ENCODE measurements at places on chromosomes 7 and 10.
A peak's percentile ranks its signal among the peaks of the same experiment; 100 is the strongest.

DNA sequence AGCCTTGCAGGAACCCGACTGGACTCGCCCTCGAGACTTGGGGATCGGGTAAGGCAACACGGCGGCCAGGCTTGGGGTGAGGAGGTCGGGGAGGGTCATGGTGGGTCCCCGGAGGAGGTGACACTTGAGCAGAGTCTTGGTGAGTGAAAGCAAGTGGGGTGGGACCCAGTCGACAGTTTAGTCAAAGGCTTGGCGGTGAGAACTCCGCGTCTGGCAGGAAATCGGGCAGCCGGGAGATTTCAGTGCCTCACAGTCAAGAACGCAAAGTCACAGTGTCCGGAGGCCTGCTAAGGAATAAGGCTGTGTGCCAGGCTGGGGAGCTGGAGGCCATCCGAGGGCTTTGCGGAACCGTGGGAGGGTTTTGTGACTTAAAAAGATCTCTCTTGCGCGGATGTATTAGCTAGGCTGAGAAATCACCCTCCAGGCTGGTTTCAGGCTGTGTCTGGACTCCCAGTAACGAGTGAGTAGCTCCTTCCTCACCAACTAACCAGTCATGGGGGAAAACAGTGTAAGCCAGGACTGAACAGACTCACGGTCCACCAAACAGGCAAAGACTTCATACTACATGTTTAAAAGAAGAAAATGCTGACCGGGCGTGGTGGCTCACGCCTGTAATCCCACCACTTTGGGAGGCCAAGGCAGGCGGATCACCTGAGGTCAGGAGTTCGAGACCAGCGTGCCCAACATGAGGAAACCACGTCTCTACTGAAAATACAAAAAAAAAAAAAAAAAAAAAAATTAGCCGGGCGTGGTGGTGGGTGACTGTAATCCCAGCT lies 613 bp downstream of the AP5Z1 start:
- DNase-seq: peak; percentile 41

DNA sequence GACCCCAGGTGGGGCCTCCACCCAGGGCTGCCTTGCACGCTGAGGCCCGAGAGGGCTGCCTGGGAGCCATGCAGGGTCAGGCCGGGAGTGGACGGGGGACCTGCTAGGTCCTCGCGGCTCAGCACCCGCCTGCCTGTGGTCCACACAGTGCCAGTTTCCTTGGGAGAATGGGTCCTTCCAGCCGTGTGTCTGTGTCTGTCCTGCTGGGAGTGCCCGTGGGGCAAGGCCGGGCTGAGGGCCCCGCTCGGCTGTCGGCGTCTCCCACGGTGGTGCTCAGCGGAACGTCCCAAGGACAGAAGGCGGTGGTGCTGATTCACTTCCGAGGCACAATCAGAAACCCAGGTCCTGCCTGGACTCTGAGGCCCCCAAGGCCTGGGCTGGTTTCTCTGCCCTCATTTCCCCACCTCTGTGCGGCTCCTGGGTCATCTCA lies 23.2 kb upstream of the GTPBP4 start:
- DNase-seq: no peak

- DNase-seq: no peak
Measured at GRCh38 chr10:98168766-98169165, 34.3 kb downstream of the R3HCC1L start.

DNA sequence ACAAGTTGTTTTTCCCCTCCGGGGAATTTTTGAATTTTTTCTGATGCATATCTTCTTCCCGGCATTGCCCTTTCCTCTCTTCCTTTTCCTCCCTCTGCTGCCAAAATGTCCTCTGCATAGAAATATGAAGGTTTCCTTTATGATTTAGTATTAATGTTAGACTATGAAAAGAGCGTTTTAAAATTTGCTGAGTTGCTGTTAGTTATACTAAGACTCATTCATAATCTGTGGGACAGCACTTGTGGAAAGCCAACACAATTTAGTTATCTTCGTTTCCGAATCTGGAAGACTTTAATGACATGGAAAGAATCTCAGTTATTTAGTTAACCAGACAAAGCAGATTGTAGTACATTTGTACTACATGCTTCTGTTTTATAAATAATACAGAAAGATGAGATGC lies 25.0 kb downstream of the POU6F2 start:
- DNase-seq: no peak

- no peak for DNase-seq
Measured at GRCh38 chr10:59803714-59804113, 50.5 kb upstream of the MRLN start.

GRCh38 chr7:143487566-143487965 lies 9.9 kb downstream of the TAS2R41 start:
- no peak for DNase-seq

DNA sequence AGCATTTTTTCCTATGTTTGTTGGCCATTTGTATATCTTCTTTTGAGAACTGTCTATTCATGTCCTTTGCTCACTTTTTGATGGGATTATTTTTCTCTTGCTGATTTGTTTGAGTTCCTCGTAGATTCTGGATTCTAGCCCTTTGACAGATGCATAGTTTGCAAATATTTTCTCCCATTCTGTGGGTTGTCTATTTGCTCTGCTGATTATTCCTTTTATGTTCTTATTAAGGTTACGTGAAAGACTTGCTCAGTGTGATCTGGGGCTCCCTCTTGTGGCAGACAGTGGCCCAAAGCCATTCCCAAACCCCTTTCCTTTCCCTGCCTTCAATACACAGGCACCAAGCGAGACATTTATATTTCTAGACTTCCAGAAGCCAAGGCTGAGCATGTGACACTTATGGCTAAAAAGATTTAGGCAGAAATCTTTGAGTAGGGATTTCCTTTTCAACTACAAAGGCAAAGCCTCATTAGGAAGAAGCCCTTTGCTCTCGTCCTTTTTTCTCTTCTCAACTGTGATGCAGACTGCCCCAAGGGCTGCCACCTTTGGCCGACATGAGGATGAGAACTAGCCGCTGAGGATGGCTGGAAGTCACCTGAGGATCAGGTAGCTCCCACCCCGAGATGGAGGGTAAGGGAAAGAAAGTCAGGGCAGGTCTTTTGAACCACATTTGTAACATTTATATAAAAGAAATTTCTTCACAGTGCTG lies 23.6 kb downstream of the ST8SIA6 start:
- DNase-seq: peak; percentile 63

DNA sequence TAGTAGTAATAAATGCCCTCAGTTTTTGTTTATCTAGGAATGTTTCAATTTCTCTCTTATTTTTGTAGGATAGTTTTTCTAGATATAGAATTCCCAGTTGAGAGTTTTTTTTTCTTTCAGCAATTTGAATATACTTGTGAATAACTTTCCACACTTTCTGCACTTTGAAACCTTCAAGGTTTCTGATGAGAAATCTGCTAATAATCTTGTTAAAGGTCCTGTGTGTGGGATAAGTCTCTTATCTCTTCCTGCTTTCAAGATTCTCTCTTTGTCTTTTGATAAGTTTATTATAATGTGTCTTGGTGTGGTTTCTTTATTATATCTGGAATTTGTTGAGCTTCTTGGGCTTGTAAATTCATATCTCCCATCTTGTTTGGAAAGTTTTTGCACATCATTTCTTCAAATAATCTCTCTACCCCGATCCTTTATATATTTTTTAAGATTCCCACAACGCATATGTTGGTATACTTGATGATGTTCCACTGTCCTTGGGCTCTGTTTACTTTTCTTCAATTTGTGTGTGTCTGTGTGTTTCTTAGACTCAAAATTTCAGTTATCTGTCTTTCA lies 103.5 kb downstream of the MKX start:
- no peak for DNase-seq

DNA sequence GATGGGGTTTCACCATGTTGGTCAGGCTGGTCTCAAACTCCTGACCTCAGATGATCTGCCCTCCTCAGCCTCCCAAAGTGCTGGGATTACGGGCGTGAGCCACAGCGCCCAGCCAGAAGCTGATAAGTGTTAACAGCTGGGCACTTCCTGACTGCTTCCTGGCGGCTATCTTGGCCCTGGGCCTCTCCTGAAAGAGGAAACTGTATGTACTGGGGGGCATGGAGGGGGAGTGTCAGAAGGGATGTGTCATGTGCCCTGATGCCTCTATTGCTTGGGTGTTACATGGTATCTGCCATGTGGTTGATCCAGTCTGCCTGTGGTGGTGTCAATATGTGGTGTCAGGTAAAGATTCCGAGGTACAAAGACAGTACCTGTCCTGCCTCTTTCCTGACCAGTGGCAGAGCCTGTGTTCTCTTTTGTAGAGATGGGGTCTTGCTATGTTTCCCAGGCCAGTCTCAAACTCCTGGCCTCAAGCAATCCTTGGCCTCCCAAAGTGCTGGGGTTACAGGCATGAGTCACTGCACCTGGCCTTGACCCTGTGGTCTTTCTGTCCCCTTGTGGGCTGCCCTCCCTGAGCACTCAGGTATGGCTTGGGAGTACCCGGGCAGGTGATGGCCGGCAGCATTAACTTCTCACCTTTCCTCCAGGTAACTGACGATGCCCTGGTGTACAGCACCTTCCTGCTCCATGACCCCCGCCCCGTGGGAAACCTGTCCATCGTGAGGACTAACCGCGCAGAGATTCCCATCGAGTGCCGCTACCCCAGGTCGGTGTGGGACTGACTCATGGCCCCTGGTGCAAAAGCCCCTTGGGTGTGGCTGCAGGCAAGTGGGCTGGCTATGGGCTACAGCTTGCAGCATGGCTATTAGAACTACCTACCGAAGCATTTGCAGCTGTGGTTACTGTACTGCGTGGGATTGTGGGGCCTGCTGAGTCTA lies 4.4 kb downstream of the ZP3 start:
- DNase-seq: no peak

DNA sequence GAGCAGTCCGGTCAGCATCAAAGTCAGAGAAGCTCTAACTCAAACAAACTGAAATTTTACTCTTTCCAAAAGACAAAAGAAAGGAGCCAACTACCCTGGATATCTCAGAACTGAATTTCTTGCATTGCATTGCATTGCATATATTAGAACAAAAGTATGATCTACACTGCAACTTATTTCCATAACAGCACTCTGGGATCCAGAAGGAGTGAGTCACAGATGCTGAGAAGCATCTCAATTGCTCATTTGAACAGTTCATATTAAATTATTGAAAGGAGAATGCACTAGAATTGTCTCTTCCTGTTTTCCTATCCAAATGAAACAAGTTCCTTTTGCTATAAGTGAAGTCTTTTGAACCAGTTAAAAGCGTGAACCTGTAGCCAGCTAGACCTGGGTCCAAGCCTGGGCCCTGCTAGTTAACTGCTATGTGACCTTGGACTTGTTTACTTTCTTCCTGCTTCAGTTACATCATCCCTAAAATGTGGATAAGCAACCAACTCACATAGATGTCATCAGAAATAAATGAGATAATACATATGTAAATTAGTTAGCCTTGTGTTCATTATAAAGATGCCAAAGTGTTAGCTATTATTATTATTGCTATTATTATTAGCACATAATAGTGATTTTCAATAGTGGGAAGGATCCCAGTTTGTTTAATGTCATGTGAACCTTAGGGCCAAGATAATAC lies 184.1 kb downstream of the CREB5 start:
- DNase-seq: no peak

DNA sequence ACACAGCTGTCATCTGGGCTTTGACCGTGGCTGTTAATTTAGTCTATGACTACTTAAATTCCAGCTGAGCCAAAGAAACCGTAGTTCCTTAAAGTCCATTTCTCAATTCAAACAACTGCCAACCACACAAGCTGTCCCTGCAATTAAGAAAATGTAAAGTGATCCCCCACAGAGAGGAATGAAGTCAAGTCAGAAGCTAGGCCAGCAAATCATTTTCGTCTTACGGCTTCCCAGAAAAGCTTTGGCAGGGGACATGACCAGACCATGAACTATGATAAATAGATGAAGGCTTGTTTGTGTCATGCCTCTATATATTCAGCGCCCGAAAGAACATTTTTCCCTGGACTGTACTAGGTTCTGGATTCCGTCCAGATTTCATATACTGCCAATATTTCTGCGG lies 54.6 kb downstream of the HACD1 start:
- DNase-seq: no peak

DNA sequence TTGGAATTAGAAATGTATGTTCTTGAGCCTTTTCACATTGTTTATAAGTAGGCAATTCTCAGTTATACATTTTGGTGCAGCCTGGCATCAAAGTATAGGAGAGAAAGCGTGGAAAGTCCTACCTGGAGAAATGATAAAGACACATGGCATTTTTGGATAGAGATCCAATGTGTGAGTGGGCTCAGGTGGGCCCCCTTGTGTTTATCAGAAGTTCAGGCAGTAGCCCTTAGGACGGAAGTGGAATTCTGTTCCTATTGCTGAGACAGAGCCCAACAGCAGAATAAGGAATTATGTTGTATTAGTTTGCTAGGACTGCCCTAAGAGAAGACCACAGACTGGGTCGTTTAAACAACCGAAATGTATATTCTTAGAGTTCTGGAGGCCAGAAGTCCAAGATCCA lies 85.2 kb upstream of the AMPH start:
- no peak for DNase-seq

DNA sequence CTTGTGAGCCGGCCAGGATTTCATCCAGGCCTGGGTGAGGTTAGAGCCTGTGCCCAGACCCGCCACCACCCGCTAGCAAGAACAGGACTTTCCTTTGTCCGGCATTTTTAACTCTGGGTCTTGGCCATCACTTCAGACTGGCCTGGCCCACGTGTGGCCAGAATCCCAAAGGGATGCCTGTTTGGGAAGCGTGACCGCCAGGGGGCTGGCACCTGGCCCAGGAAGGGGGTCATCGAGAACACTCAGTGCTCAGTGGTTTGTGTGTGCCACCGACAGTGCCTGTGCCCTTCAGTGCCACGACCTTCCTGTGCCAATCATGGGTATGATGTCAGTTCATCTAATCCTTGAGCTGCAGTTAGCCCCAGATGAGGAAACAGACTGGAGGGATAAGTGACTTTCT lies 85.0 kb downstream of the ZMIZ1 start:
- DNase-seq: no peak

DNA sequence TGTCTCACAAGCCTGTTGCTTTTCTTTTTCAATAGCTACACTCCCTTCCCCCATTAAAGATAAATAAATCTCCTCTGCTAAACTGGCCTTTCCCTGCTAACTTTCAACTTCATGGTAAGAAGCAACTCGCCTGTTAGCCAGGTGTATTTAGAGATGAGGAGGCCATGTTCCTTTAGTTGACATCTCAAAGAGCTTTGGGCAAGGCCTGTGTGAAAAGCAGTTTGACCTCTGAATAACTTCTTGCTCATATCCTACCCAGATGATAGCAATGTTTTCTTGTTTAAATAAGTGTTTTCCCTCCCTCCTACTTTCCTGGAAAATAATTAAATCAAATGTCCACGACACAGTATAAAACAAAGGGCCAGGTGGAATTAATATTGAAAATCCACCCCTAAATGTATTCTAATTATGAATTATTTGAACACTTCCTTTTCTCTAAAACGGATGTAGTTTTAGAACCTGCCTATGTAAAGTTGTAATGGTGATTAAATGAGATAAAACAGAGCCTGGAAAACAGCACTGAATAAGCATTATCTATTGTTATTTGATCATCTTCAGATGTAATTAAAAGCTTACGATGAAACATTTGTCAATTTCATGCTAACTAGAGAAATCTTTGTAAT lies 78.5 kb downstream of the HGF start:
- DNase-seq: no peak

GRCh38 chr10:76282061-76283025 lies 850.9 kb downstream of the LRMDA start:
- no peak for DNase-seq
